Immature natural killer cell (primary cell): ENCODE measurements at places on chromosomes 7 and 10.
A peak's percentile ranks its signal among the peaks of the same experiment; 100 is the strongest.

DNA sequence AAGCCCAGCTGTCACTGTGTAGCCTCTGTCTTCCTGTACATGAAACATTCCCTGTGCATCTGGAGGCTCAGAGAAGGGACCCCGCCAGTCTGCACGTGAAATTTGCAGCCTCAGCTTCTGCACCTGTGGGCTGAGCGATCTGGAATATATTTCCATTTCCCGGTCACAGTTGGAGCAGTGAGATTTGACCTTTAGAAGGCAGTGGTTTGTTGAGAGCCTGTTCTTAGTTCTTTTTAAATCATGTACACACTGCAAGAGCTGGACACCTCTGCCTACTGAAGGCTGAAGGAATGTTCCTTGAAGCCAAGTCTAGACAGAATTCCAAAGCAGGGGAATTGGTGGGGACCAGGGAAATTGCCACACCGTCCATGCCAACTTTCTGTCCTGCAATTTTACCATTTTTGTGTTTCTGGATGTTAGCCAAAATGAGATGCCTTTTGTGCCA lies 706.6 kb downstream of the INHBA start:
- DNase-seq = no peak

DNA sequence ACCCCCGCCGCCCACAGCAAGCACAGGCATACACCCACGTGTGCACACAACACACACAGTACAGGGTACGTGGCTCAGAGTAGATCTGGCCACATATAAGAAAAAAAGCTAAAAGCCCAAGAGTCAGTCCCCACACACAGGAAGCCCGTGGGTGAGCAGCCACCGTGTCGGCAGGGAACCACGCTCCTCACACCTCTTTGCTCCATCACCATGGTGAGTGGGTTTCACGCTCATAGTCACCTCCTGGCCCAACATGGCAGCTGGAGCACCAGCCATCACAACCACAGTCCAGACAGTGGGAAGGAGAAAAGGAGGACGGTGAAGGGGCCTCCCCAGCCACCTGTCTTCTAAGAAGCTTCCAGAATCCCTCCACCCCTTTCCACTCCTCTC lies 76.0 kb upstream of the PDGFA start:
- peak; percentile 80 for DNase-seq

- no peak for DNase-seq
Observed at GRCh38 chr7:130648580-130648979, 20.0 kb downstream of the COPG2 start.

- DNase-seq = no peak
Observed at GRCh38 chr7:66245008-66245407, 39.9 kb downstream of the TPST1 start.

GRCh38 chr7:54932818-54933543 lies 85.8 kb upstream of the EGFR start:
- no peak for DNase-seq

DNA sequence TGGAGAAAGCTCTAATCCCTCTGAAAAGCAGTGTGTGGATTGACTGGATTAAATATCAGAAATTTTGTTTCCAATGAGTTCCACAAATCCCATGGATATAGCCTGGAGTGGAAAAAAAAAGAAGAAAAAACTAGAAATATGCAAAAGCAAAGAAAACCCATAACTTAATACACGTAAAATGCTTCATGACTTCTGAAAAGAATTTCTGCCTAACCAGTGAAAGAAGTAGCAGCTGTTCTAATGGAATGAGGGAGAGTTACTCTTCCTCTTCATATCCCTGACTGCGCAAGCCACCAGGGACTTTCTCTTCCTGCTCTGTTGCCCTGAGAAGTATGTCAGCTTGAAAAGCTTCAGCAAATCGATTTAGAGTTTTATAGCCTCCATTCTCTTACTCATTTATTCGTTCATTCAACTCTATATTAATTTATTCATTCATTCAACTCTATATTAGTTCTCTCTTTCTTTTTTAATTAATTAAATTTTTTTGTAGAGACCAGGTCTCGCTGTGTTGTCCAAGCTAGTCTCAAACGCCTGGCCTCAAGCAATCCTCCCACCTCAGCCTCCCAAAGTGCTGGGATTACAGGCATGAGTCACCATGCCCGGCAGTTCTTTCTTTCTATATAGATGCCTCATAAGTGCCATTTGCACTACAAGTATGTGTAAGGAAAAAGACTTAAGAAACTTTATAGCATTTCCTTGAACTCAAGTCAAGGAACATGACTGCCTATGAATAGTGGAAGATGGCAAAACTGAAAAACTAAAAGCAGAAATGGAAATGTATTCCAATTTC lies 447.3 kb upstream of the NRP1 start:
- DNase-seq = no peak

DNA sequence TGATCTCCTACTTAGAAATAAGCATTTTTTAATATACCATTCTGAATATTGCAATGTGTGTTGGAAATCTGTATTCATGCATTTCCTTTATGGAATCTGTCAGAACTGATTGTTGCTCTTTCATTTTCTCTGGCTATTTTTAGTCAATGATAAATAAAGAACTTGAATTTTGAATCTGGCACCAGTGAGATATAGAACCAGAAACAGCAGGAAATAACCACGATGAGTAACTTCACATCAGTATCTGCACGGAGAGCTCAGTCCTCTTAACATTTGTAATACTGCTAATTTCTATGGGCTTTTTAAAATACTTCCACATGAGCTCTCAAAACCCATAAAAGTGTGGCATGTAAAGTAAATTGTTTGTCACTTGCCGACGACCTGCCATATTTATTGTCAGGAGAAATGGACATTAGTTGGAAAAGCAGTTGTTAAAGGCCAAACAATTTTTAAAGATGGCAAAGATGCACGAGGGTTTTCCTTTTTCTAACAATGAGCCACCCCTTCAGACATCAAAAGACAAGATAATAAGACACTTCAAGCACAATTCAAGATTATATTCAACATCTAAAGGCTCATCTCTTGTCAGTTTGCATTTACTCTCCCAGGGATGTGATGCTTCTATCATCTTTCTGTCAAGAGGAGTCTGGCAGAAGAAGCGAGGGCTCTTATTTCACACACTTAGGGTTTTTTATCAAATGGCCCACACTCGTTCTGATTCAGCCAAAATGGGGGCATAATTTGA lies 118.3 kb downstream of the POU6F2 start:
- no peak for DNase-seq

- no peak for DNase-seq
Observed at GRCh38 chr7:130627775-130628174, 40.8 kb downstream of the COPG2 start.

- no peak for DNase-seq
Observed at GRCh38 chr7:101862280-101863220, 45.1 kb downstream of the CUX1 start.

GRCh38 chr10:123096452-123096851 lies 39.3 kb upstream of the HMX3 start:
- DNase-seq = no peak

- no peak for DNase-seq
Observed at GRCh38 chr7:73746378-73746777, 7.8 kb upstream of the ABHD11 start.

DNA sequence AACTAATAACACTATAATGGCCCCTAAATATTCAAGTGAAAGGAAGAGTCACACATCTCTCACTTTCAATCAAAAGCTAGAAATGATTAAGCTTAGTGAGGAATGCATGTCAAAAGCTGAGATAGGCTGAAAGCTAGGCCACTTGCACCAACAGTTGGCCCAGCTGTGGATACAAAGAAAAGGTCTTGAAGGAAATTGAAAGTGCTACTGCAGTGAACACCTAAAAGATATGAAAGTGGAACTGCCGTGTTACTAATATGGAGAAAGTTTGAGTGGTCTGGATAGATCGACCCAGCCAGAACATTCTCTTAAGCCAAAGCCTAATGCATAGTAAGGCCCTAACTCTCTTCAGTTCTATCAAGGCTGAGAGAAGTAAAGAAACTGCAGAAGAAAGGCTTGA lies 12.1 kb upstream of the SNX13 start:
- no peak for DNase-seq

GRCh38 chr7:1458683-1459511 lies at the start of gene MICALL2:
MICALL2 (minus strand) TSS chr7:1459470; CDS start chr7:1459326, 144 bp downstream.
- DNase-seq = no peak
